GOT3 (cell line): ENCODE measurements at places on chromosomes 2 and 18.

DNA sequence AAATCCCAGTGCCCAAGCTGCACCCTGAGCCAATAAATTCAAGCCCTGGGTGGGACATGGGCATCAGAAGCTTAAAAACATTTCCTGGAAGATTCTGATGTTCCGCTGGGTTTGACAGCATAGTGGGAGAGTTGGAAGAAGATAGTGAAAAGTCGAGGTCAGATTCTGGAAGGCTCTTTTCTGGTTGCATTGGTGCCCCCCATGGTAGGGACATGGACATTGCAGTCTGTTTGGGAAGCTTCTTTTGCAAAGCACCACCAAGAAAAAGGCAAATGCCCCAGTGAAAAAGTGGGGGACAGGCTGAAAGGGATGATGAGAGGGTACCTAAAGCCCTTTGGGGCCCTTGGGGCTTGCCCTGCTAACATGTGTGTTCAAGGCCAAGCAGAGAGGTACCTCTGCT lies 21.0 kb downstream of the MERTK start:
- DNase-seq, result no peak

DNA sequence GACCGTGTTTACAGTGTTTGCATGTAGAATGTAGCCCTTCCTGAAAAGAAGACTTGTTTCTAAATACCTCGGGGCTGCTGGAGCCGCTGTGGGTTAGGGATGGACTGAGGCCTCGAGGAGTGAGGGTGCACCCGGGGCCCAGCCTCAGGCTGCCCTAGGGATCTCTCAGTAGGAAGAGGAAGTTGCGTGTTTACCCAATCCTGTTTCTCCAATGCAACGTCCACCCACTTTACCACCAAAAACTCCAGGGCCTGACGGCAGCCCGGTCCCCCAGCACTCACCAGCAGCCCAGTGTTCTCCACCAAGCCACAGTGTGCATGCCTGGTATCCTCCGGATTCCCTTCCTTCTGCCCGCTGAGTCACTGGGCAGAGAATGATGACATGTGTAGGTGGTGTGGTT lies 255.8 kb downstream of the GLI2 start:
- no peak for DNase-seq

- no peak for DNase-seq
Measured at GRCh38 chr2:158719403-158719802, 75.7 kb upstream of the DAPL1 start.

GRCh38 chr2:199404841-199405240 lies 52.9 kb downstream of the SATB2 start:
- DNase-seq, result no peak

DNA sequence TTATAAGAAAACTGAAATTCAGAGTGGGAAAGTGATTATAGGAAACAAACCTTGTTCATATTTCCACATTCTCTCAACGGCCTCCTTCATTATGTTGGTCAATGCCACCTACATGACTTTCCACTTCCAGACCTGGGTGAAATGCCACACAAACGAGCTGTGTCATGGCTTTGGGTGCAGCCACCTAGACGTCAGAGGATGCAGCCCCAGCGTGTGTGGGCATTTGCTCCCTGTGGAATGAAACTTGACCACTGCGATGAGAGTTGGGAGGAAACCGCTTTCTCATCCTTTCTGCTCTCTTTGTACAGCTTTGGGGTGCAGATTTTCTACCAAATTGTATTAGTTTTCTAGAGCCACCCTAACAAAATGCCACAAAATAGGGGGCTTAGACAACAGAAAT lies 291.0 kb downstream of the CYRIA start:
- DNase-seq, result no peak

GRCh38 chr2:88658326-88658725 lies 31.1 kb upstream of the EIF2AK3 start:
- DNase-seq, result no peak

GRCh38 chr18:55509631-55510324 lies 78.2 kb downstream of the TCF4 start:
- DNase-seq, result no peak

- DNase-seq, result no peak
Measured at GRCh38 chr2:1625281-1626001, 118.9 kb downstream of the PXDN start.

DNA sequence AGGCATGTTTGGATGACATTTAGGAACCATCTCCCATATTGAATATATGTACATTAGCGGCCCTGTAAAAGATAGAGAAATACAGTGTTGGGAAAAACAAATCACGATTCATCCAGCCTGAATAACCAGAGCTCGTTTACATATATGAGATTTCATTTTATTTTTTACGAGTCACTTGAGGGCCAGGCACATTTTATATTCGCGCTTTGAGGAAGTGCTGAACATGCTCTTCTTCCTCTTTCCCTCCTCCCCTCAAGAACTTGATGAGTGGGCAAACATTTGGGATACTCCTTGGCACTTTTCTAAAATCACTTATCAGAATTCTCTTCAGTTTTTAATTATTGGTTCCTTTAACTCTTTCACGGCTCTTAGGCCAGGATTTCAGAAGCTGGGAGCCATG lies 268.0 kb upstream of the TANK start:
- no peak for DNase-seq

GRCh38 chr2:129325151-129325550 lies 654.3 kb upstream of the RAB6C start:
- DNase-seq, result no peak

- DNase-seq, result no peak
Measured at GRCh38 chr18:44955825-44956224, 275.1 kb downstream of the SETBP1 start.

GRCh38 chr2:54549917-54550518 lies 93.9 kb downstream of the SPTBN1 start:
- DNase-seq, result no peak

- DNase-seq, result no peak
Measured at GRCh38 chr2:114699423-114699944, 257.0 kb downstream of the DPP10 start.

DNA sequence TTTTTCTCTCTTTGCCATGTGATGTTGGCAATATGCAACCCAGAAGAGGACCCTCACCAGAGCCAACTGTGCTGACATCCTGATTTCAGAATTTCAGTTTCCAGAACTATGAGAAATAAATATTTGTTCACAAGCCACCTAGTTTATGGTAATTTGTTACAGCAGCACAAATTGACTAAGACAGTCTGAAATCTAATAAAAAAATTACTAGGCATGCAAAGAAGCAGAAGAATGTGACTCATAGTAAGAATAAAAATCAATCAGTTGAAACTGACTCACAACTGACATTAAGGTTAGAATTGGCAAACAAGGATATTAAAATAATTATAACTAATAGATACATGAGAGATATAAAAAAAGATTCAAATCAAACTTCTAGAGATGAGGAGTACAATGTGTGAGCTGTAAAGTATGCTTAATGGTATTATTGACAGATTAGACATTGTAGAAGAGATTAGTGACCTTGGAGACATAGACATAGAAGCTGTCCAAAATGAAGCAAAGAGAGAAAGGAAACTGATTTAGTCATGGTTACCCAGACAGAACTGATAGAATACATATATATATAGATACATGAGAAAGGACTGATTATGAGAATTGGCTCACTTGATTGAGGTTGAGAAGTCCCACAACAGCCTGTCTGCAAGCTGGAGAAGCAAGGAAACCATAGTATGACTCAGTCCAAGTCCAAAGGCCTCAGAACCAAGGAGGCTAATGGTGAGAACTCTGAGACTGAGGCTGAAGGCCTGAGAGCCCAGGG lies 27.8 kb upstream of the TTC39C start:
- DNase-seq, result no peak

DNA sequence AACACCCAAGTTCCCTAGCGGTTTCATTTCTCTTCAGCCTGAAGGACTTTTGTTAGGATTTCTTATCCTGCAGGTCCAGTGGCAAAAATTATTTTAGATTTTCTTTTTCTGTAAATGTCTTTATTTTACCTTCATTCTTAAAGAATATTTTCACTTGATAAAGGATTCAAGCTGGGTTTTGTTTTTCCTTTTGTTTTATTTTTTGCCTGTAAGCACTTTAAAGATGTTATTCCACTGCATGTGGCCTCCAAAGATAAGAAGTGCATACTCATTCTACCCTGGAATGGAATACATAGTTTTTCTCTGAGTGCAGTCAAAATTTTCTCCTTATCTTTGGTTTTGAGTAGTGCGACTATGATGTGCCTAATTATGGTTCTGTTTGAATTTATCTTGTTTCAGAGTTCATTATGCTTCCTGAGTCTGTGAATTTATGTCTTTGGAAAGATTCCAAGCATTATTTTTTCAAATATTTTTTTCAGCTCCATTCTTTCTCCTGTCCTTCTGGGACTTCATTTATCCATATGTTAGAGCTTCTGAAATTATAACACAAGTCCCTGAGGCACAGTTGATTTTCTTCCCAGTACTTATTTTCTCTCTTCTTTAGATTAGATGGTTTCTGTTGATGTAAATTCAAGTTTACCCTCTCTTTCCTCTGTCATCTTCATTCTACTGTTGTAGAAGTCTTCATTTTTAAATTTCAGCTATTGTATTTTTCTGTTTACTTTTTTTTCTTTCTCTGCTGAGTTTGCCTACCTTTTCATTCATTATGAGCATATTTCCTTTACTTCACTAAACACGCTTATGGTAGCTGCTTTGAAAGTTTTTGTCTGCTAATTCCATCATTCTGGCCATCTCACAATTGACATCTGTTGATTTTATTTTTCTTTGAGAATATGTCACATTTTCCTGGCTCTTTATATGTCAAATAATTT lies 69.6 kb downstream of the MAPRE2 start:
- no peak for DNase-seq

GRCh38 chr2:128458505-128458904 lies 139.8 kb upstream of the HS6ST1 start:
- no peak for DNase-seq

DNA sequence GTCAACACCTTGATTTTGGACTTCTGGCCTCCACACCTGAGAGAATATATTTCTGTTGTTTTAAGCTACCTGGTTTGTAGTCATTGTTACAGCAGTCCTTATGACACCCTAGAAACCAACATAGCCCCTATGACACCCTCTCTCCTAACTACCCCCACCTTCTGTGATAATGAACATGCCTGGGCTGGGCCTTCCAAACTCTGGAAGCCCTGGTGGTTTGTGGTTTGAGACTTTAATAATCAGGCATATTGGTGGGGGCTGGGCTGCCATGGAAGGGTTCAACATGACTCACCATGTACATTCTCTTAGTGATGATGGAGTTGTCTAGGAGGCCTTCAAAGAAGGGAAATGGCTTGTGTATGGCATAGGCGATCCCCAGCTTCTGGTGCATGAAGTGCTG lies 3.3 kb downstream of the SP110 start:
- no peak for DNase-seq

GRCh38 chr2:24915796-24916195 lies 4.2 kb downstream of the ADCY3 start:
- DNase-seq, result no peak

DNA sequence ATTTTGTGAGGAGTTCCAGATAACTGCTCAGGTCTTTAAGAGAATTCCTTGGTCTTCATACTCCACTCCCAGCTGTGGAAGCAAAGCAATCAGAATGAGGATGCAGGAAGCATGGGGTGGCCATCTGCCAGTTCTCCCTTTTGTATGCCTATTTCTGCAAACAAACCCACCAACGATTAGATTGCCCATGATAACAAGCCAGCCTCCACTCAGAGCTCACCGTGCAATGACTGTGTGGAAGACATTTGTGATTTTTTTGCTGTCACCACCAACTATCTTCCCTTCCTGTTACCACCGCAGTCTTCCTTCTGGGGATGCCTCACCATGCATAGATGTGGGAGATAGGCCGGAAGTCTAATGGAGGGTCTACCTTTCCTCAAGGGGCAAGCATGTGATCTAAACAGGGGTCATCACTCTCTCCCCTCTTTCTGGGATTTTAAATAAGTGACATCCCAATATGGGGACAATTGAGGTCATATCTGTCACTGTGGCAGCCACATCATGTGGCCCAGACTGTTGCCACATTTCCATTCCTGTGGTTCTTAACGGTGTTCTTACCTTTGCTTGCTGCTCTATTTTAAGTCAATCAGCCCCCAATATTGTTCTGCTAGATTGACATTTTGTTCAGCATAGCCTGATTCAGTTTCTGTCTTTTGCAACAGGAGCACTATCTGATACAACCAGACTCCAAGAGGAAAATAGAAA lies 4.4 kb downstream of the AFF3 start:
- no peak for DNase-seq

DNA sequence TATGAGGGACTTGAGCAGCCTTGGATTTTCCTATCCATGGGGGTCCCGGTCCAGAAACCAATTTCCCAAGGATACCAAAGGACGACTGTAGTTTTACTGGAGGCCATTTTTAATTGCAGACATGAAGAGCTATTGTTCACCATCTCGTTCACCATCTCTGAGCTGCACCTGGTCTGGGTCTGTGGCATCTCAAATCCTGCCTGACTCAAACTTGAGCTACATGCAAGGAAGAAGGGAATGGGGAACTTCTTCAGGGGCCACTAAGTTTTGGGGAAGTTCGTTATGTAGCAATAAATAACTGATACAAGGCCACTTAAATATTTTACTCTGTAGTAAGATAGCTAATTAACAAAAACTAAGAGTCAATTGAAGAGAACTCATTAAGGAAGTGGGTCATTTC lies 2.1 kb upstream of the SMCHD1 start:
- DNase-seq, result no peak

- DNase-seq, result no peak
Measured at GRCh38 chr2:221775096-221775495, 203.0 kb upstream of the EPHA4 start.

- no peak for DNase-seq
Measured at GRCh38 chr2:119732601-119733164, 27.0 kb upstream of the PTPN4 start.

GRCh38 chr2:201872591-201872990 lies 66.3 kb downstream of the CDK15 start:
- DNase-seq, result no peak

GRCh38 chr2:235937936-235938335 lies 230.2 kb downstream of the GBX2 start:
- no peak for DNase-seq

GRCh38 chr2:239358062-239358754 lies 42.6 kb downstream of the HDAC4 start:
- no peak for DNase-seq

DNA sequence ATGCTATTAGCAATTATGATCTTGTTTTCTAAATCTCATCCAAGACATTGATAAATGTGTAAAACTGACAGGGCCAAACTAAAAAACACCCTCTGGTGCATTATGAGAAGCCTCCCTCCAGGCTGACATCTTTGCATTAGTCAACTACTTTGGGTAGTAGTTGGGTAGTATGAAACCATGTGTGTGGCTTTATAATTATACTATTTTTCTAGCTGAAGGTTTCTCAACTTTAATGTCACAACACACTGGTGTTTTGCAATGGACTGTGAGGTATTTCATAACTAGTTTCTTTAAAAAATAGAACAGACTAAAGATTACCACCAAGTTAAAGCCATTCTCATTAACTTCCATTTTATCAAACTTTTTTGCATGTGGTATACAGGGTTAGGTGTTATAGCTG lies 73.1 kb upstream of the RBMS1 start:
- no peak for DNase-seq

GRCh38 chr2:229930656-229931055 lies 8.4 kb downstream of the FBXO36 start:
- no peak for DNase-seq
